ENCODE measurements at places on chromosomes 11 and 22.

DNA sequence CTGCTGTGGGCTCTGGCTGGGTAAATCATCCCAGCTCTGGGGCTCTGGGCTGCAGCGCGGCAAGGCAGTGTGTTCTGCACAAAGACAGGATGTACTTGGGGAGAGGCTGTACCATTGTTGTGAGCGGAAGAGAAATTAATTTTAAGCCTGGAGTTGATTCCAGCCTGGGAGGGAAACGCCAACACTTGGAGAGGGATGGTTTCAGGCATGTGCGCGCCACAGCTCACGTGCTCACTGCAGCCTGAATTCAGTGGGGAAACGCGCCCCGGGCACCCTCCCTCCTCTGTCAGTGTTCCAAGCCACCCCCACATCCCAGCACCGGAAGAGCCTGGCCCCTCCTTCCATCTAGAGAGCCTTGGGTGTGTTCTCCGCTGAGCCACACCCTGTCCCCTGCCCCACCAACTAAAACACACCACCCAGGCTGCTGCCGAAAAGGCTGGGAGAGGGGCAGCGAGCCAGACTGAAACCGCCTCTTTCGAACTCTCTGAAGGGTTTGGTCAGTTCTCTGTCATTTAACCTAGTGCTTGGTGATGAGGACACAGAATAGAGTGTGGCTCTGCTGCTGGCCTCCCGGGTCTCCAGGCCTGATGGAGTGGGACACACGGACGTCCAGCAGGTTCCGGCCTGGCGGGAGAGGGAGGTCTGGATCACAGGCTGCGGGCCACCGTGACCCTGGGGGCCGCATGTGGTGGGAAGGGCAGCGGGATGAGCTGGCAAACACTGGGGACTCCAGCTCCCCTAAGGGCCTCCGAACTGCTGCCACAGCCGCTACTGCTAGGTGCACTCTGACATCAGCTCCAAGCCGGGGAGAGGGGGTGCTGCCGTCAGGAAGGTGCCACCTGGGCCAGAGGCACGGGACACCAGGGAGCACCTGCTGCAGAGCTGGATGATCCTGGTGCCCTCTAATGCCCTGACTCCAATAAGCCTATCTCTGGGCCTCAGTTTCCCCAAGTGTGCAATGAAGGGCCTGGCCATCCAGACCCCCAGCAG, 230.8 kb downstream of the CTTN start:
- no peak for DNase-seq

DNA sequence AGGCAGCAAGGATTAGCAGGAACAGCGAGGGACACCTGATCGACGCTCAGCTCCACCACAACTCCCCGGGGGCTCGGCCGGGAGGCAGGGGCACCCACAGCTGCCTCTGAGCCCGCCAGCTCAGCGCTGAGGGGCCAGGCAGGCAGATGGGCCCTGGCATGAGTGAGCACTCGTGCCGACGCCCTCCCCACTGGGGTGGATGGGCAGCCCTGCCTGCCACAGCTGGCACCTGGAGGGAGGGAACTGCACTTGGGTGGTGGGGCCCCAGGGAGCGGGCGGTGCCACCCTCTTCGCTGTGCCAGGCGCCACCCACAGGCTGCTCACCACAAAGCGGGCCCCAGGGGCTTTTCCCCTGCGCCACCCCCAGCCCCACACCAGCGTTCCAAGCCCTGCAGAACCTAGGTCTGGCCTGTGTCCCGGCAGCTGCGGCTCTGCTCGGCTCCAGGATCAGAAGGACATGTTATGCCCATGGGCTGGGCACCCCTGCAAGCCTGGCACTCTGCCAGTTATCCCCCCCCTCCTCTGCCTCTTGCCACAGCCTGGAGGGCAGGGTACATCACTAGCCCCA, 28.8 kb downstream of the WNT7B start:
- no peak for DNase-seq

- no peak for DNase-seq
Observed at GRCh38 chr22:22779213-22779612, 108.4 kb upstream of the IGLL5 start.

DNA sequence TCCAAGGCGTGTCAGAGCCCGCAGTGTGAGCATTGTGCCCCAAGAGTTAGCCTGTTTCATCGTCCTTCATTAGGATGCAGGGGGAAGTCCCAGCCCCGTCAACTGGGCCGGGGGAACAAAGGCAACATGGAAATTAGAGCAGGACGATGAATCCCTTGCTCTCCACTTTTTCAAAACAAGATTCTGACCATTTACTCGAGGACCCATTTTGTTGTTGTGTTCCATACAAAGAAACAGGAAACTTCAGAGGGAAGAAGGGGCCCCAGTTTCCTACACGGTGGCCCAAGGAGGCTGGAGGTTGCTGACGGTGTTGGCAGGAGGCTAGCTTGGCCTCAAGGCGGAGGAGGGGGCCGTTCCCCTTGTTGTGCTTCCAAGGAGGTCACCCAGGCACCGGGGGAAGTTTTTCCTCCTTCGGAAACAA, 44.0 kb upstream of the SLC1A2 start:
- no peak for DNase-seq

DNA sequence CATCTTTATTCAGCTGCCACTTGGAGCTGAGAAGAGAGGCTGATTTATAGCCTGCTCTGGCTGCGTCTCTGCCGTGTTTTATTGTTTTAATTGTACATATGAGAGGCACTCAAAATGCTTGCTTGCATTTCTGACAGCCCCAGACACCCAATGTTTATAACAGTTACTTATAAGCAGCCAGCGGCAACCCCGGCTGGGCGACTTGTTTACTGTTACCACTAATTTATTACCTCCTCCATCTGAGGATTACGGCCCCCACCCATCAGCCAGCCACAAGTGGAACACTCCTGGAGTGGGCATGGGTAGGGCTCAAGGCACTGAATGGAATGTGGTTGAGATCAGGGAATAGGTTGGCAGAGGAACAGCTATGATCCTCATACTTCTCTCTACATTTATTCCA, 61.2 kb downstream of the CLPB start:
- no peak for DNase-seq

DNA sequence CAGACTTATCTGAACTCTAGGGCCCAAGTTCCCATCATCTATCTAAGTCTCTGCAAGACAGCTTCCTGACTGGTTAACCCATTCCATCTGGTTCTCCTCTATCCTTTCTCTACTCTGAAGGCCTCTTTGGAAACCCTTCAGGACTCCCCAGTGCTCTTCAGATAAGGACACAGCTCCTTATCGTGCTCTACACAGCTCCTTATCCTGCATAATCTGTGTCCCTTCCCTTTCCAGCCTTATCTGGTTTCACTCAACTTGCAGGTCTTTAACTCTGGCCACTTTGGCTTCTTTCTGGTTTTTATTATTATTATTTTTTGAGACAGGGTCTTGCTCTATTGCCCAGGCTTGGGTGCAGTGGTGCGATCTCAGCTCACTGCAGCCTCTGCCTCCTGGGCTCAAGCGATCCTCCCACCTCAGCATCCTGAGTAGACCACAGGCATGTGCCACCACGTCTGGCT, 10.6 kb downstream of the ENDOD1 start:
- DNase-seq: no peak

DNA sequence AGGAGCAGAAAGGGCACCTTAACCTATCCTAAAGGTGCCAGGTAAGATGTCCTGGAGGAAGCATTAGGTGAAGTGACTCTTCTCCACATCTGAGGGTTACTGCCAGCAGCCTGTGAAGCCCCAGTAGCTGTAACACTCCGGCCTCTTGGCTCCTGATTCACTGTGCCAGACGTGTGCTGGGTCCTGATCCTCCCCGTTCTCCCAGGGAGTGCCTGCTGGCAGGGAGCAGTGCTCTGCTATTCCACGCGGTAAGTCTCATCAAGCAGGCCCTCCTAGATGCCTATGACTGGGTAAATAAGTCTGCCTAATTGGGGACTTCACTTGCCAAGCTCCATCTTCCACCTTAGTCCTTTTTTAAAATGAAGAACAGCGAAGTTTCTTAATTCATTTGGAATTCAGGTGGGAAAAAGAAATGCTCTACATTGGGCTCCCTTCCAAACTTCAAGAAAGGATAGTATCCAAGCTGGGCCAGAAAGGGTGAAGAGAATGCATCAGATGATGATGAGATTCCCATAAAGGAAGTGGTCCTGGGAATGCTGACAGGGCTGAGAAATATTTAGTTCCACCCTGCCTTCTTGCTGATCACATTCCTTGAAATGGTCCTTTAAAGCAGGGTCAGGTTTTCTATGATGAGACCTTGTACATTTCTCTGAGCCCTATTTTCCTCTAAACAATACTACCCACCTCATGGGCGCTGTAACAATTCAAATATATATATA, 188.0 kb downstream of the MAML2 start:
- DNase-seq: no peak

DNA sequence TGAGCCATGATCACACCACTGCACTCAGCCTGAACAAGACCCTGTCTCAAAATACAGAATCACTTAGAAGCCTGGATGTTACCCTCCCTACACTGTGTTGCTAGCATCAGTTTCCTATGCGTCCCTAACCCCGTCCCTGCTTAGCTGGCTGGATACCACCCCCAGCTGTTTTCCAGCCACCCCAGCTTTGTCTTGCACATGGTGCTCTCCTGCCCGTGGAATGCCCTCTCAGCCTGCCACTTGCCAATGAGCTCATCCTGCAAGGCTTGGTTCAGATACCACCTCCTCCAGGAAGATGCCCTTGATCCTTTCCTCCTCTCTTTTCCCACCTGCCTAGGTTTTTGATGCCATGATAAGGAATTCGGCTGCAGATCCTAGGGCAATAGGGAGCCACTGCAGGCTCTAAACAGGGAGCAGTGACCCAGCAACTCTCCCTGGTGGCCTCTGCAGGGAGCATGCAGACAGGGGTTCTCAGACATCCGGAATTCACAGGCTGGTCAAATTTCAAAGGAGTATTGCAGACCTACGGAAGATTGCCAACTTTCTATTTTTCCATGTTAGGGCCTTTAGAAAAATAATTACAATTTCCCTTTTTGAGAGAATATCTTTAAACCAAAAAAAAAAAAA, 52.7 kb upstream of the WNT7B start:
- DNase-seq: no peak

DNA sequence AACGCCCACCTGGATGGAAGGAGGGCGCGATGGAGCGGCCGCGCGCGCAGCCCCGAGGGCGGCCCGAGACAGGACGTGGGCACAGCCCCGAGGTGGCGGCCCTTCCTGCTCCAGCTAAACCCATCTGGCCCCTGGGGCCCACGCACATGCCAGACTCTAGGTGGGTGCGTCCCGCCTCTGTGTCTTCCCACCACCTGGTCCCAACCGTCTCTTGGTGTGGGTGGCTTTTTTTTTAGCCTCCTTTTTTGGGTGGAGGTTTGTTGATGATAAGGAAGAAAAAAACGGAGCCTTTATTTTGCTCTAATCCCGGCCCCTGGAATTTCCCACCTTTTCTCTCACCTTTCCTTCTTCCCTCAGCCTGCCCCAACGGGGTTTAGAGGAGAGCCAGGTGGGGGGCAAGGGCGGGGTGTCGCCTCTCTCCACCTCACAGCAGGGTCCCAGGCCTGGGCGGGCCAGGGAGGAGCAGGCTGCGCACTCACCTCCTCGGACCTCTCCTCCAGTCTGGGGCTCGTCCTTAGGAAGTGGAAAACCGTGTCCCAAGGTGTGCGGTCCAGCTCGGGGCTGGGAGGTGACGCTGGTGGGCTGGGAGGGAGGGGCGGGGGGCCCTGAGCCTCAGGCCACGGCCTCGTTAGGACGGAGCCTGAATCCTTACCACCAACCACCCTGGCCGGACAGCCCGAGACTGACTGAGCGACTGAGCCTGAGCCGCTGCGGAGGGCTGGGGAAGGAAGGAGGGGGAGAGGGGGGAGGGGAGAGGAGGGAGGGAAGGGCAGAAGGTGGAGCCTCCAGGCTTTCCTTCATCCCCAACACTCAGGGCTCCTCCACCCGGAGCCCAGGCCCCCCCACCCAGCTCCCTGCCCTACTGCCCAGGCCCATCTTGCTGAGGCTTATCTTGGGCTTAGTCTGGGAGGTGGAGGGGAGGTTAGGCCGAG, at the start of gene SOX10:
TSS of gene SOX10 (minus strand) at position 696 of the 932 bp plus-strand sequence. CDS start 771 bp downstream, outside the sequence.
- no peak for DNase-seq

GRCh38 chr22:29054251-29054767, 7.3 kb downstream of the C22orf31 start:
- DNase-seq: no peak

- DNase-seq: no peak
Observed at GRCh38 chr11:13216019-13216710, 61.4 kb upstream of the BMAL1 start.

- peak; percentile 20 for DNase-seq
Observed at GRCh38 chr11:3984896-3985295, 109.7 kb upstream of the RRM1 start.

Data from activated CD8-positive, alpha-beta memory T cell treated with anti-CD3 and anti-CD28 coated beads for 1 hour (primary cell).